ENCODE measurements at places on chromosomes 13 and 19. TPM values are rescaled to one million over a fixed set of nuclear protein-coding genes. Genes with fewer than 3 reads are reported as not detected.

CYP4F8 gene
- total RNA-seq: not detected

DPF1 gene
- total RNA-seq: 0.48 TPM

ZNF284 gene
- total RNA-seq: 1.8 TPM

ZNF208 gene
- 2.2 TPM for total RNA-seq

CGB1 gene
- total RNA-seq: not detected

ZNF729 gene
- not detected for total RNA-seq

MED25 gene
- 48.2 TPM for total RNA-seq

OR7A5 gene
- total RNA-seq: not detected

ERCC2 gene
- 23.8 TPM for total RNA-seq

ZNF470 gene
- total RNA-seq: 2.6 TPM

FCER2 gene
- total RNA-seq: 1.8 TPM

NCR1 gene
- total RNA-seq: 0.44 TPM

IGFL4 gene
- not detected for total RNA-seq

ZNF135 gene
- total RNA-seq: 0.71 TPM

KCTD15 gene
- 6.4 TPM for total RNA-seq

ETV2 gene
- 2.1 TPM for total RNA-seq

IGFL1 gene
- not detected for total RNA-seq

CGB8 gene
- total RNA-seq: not detected

ZNF541 gene
- total RNA-seq: not detected

SOHLH2 gene
- not detected for total RNA-seq

KCNRG gene
- total RNA-seq: 0.44 TPM

ERICH4 gene
- total RNA-seq: not detected

ARHGEF18 gene
- 42.6 TPM for total RNA-seq

BRCA2 gene
- total RNA-seq: 17.7 TPM

GPALPP1 gene
- 31.0 TPM for total RNA-seq

ADGRE3 gene
- not detected for total RNA-seq

APLP1 gene
- 1.7 TPM for total RNA-seq

ZNF441 gene
- 5.4 TPM for total RNA-seq

BCAM gene
- not detected for total RNA-seq

FUT3 gene
- not detected for total RNA-seq

ONECUT3 gene
- total RNA-seq: not detected

MISP3 gene
- total RNA-seq: 1.0 TPM

AMH gene
- 6.3 TPM for total RNA-seq

RASGRP4 gene
- 1.0 TPM for total RNA-seq

RASAL3 gene
- 109 TPM for total RNA-seq

CERS1 gene
- not detected for total RNA-seq

LDLR gene
- total RNA-seq: 65.6 TPM

SMIM44 gene
- total RNA-seq: not detected

ZNF606 gene
- total RNA-seq: 6.6 TPM

USE1 gene
- total RNA-seq: 26.4 TPM

RASIP1 gene
- total RNA-seq: 0.19 TPM

NPAS1 gene
- total RNA-seq: 0.65 TPM

LENG9 gene
- 4.4 TPM for total RNA-seq

CYP4F11 gene
- total RNA-seq: not detected

IRS2 gene
- total RNA-seq: 1.1 TPM

ANKRD24 gene
- total RNA-seq: 1.0 TPM

NDUFA11 gene
- 252 TPM for total RNA-seq

TPTE2 gene
- total RNA-seq: not detected

CEACAM6 gene
- total RNA-seq: not detected

ZNF91 gene
- total RNA-seq: 23.8 TPM

CEACAM19 gene
- total RNA-seq: 0.13 TPM

GSX1 gene
- not detected for total RNA-seq

Measured in activated CD8-positive, alpha-beta memory T cell treated with anti-CD3 and anti-CD28 coated beads for 36 hours (primary cell).